CD8-positive, alpha-beta memory T cell (primary cell): ENCODE measurements at places on chromosomes 1 and 21.

- H3K36me3 ChIP-seq = no peaks in the 10 kb centered on the region
- H3K27ac ChIP-seq = no peak overlapping the region
- DNase-seq = no peak
- no peaks in the 10 kb centered on the region for H3K27me3 ChIP-seq
- H3K4me3 ChIP-seq = no peak overlapping the region
Measured at GRCh38 chr1:64984106-64984505, 17.8 kb upstream of the JAK1 start.

DNA sequence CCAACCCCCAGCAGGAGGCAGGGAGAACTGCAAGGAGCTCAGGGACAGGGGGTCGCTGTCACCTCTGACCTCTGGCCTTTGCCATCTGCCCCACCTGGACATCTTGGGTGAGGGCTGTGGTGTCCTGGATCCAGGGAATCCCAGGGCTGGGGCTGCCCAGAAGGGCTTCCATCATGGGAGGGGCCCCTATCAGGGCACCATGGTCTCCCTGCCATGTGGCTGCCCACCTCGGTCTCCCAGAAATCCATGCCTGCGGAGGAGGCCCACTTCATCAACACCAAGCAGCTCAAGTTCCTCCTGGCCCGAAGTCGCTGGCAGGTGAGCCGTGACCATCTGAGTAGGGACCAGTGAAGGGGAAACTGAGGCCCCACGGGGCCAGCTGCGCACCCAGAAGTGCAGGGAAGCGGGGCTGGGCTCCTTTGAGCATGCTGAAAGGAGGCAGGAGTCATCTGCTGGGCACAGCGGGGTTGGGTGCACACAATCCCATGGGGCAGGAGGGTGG, 36.1 kb downstream of the TRIM11 start:
- no peaks in the 10 kb centered on the region for H3K4me1 ChIP-seq
- no peak overlapping the region for H3K4me3 ChIP-seq
- H3K27ac ChIP-seq = peak overlapping the region; percentile 82
- no peaks in the 10 kb centered on the region for H3K27me3 ChIP-seq
- no peak for DNase-seq
- H3K36me3 ChIP-seq = no peaks in the 10 kb centered on the region

DNA sequence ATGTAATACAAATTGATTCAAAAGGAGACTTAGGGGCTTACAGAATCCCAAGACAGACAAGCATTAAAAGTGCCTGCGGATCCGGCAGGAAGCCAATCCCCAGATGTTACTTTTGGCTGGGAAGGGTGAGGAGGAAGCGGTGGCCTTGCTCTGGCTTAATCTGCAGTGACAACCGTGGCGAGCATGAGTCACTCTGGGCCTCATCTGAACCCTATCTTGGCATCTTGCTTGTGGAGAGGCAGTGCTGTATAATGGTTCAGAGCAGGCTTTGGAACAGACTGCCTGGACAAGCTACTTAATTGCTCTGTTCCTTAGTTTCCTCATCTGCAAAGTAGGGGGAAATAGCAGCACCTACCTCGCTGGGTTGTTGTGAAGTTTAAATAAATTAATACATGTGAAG, 74.1 kb downstream of the XCL2 start:
- H3K27me3 ChIP-seq = no peaks in the 10 kb centered on the region
- no peaks in the 10 kb centered on the region for H3K36me3 ChIP-seq
- H3K4me3 ChIP-seq = no peak overlapping the region
- H3K4me1 ChIP-seq = peaks cover 54% of the 10 kb centered on the region
- no peak overlapping the region for H3K27ac ChIP-seq
- peak; percentile 10 for DNase-seq

DNA sequence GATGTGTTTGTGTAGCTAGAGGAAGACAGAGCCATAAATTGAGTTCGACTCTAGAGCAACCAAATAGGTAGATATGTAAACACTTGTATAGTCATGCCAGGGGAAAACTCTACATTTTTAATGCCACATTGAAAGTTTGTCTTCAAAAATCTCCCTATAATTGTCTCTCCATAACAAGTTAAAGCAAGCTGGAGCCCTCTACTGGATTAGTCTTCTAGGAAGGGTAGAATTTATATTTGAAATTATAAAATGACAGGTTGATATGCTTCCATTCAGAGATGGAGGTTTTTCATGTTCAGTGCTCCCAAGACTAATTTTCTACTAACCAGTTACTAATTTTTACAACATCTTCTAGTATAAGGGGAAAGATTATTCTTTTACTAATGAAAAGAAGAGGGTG, 13.1 kb upstream of the COL24A1 start:
- no peaks in the 10 kb centered on the region for H3K27me3 ChIP-seq
- H3K27ac ChIP-seq = no peak overlapping the region
- no peak for DNase-seq
- H3K4me3 ChIP-seq = no peak overlapping the region
- H3K36me3 ChIP-seq = no peaks in the 10 kb centered on the region

GRCh38 chr1:159783724-159784123, 3.0 kb downstream of the DUSP23 start:
- no peaks in the 10 kb centered on the region for H3K36me3 ChIP-seq
- H3K4me3 ChIP-seq = no peak overlapping the region
- no peak for DNase-seq
- H3K27me3 ChIP-seq = no peaks in the 10 kb centered on the region
- peaks cover 9% of the 10 kb centered on the region for H3K4me1 ChIP-seq

GRCh38 chr21:46206163-46207005, 22.1 kb upstream of the SPATC1L start:
- no peaks in the 10 kb centered on the region for H3K36me3 ChIP-seq
- no peak overlapping the region for H3K27ac ChIP-seq
- no peaks in the 10 kb centered on the region for H3K27me3 ChIP-seq
- DNase-seq = peak; percentile 24
